ENCODE measurements at places on chromosomes 3 and 15. TPM values are rescaled to one million over a fixed set of nuclear protein-coding genes. Genes with fewer than 3 reads are reported as not detected.
A peak's percentile ranks its signal among the peaks of the same experiment; 100 is the strongest.

Gene THUMPD3
- polyA plus RNA-seq, result 34.2 TPM

Gene GYG1
- polyA plus RNA-seq, result 16.8 TPM

Gene HYAL1
- polyA plus RNA-seq, result 0.49 TPM

Gene GALNT15
- 4.7 TPM for polyA plus RNA-seq

Gene KLHL40
- polyA plus RNA-seq, result not detected

Gene CACNA2D3
- 0.36 TPM for polyA plus RNA-seq

Gene HCLS1
- polyA plus RNA-seq, result 0.29 TPM

Gene LIPH
- polyA plus RNA-seq, result not detected

Gene CDCP1
- polyA plus RNA-seq, result 2.7 TPM

Gene NBEAL2
- 20.3 TPM for polyA plus RNA-seq

Gene SLC24A5
- not detected for polyA plus RNA-seq

DNA sequence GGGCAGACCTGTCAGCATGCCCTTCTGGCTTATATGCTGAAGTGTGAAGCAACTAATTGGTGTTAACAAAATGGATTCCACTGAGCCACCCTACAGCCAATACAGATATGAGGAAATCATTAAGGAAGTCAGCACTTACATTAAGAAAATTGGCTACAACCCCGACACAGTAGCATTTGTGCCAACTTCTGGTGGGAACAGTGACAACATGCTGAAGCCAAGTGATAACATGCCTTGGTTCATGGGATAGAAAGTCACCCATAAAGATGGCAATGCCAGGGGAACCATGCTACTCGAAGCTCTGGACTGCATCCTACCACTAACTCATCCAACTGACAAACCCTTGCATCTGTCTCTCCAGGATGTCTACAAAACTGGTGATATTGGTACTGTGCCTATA is 9.4 kb downstream of the PIK3CB start:
- H3K4me3 ChIP-seq, result no peak overlapping the region
- H3K36me3 ChIP-seq, result no peaks in the 10 kb centered on the region
- H3K27ac ChIP-seq, result no peak overlapping the region
- DNase-seq, result no peak

DNA sequence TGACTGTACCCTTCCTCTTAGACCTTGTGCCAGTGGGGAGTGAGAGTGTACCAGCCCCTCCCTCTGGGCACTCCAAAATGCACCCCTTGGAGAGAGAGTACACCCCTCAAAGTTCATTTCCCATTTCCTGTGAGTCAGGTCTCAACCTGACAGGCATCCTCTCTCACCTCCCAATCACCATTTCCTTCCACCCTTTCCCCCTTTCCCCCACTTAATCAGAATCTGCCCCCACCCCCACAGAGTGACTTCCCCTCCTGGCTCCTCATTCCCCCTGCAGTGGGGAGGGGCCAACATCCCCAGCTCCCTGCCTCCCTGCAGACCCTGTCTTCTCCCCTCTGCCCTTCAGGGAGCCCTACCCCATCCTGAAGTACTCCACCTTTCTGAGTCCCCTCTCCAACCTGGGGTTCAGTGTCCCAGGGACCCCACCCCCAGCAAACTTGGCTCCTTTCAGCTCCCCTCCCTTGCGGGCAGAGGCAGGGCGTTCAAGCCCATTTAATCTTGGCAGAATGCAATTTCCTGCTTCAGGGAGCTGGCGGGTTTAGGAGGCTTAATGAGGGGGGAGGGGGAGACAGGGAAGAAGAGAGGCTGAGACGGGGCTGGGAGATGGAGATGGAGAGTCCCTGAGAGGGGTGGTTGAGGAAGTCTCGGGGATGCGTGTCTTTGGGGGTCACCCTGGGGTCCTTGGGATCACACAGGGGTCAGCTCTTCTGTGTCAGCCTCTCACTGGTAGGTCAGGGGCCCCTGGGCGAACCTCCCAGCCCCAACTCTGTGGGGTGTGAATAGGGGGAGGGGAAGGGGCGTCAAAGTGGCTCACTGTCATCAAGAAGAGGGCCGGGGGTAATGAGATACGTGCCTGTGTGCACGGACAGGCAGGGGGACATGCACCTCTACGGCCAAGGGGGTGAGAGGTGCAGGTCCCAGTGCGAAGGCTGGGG is 16.6 kb upstream of the SEMA3F start:
- no peak overlapping the region for H3K27ac ChIP-seq
- DNase-seq, result peak; percentile 51
- H3K36me3 ChIP-seq, result no peaks in the 10 kb centered on the region
- H3K4me3 ChIP-seq, result no peak overlapping the region

GRCh38 chr15:92531406-92531805 is 124.2 kb downstream of the FAM174B start:
- H3K4me3 ChIP-seq, result no peak overlapping the region
- DNase-seq, result no peak
- H3K4me1 ChIP-seq, result no peaks in the 10 kb centered on the region
- H3K36me3 ChIP-seq, result no peaks in the 10 kb centered on the region
- H3K27ac ChIP-seq, result no peak overlapping the region
- H3K27me3 ChIP-seq, result no peaks in the 10 kb centered on the region

- H3K36me3 ChIP-seq, result no peaks in the 10 kb centered on the region
- no peak overlapping the region for H3K27ac ChIP-seq
- no peak overlapping the region for H3K4me3 ChIP-seq
- H3K27me3 ChIP-seq, result no peaks in the 10 kb centered on the region
- no peaks in the 10 kb centered on the region for H3K4me1 ChIP-seq
These were observed 242.5 kb downstream of the IGSF11 start for GRCh38 chr3:118792191-118792590.

GRCh38 chr3:33437556-33438283 is 2.5 kb downstream of the UBP1 start:
- no peak for DNase-seq
- H3K4me1 ChIP-seq, result peaks cover 16% of the 10 kb centered on the region
- no peaks in the 10 kb centered on the region for H3K36me3 ChIP-seq
- no peaks in the 10 kb centered on the region for H3K27me3 ChIP-seq
- H3K4me3 ChIP-seq, result peak overlapping the region; percentile 78

- H3K4me1 ChIP-seq, result no peaks in the 10 kb centered on the region
- no peak for DNase-seq
- H3K36me3 ChIP-seq, result no peaks in the 10 kb centered on the region
- H3K4me3 ChIP-seq, result no peak overlapping the region
- no peaks in the 10 kb centered on the region for H3K27me3 ChIP-seq
- no peak overlapping the region for H3K27ac ChIP-seq
These were observed 17.0 kb downstream of the HRG start for GRCh38 chr3:186682812-186683211.

- no peak for DNase-seq
- H3K27ac ChIP-seq, result no peak overlapping the region
- H3K4me1 ChIP-seq, result peaks cover 5% of the 10 kb centered on the region
- no peaks in the 10 kb centered on the region for H3K27me3 ChIP-seq
- H3K4me3 ChIP-seq, result no peak overlapping the region
- no peaks in the 10 kb centered on the region for H3K36me3 ChIP-seq
These were observed 4.1 kb upstream of the KLF13 start for GRCh38 chr15:31322504-31322903.

GRCh38 chr3:48661501-48662144 is 1.1 kb downstream of the CELSR3 start:
- H3K4me1 ChIP-seq, result peaks cover 23% of the 10 kb centered on the region
- DNase-seq, result no peak
- H3K36me3 ChIP-seq, result peaks cover 15% of the 10 kb centered on the region
- H3K4me3 ChIP-seq, result peak overlapping the region; percentile 77

DNA sequence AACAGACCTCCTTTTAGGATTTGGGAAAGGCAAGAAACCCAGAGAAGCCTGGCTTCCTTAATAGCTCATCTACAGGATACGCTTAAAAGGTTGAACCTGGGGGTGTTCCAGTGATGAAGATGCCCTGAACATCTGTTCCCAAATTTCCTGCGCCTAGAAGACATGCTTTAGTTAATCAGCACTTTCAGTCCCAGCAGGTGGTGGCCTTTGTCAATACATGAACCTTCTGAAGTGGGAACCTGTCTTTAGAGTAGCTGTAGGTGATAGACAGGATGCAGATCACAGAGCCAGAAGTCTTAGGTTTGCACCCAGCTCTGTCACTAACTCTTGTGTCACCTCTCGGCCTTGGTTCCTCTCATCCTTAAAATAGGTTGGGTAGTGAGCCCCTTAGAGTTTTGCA is 149.7 kb upstream of the SYNPR start:
- DNase-seq, result no peak
- no peaks in the 10 kb centered on the region for H3K27me3 ChIP-seq
- H3K27ac ChIP-seq, result no peak overlapping the region
- H3K36me3 ChIP-seq, result no peaks in the 10 kb centered on the region

GRCh38 chr3:156668073-156668763 is 6.2 kb upstream of the TIPARP start:
- H3K4me3 ChIP-seq, result no peak overlapping the region
- H3K4me1 ChIP-seq, result peaks cover 10% of the 10 kb centered on the region
- no peaks in the 10 kb centered on the region for H3K27me3 ChIP-seq

DNA sequence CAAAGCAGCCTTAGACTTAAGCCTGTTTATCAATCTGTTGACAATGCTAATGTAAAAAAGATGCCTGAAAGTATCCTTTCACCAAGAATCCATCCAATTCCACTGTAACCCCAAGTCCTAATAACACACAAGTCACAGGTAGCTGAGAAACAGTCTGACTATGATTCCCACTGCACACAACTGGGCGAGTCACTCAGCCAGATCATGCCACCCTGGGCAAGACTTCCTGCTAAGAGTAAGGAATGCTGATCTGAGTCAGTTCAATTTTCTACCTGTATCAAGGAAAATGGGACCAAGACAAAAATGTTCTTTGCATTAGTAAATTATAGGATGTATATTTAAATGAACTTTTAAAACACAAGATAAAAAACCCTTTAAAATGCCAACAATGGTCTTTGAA is 33.3 kb downstream of the NPTN start:
- H3K27ac ChIP-seq, result peak overlapping the region; percentile 45
- no peaks in the 10 kb centered on the region for H3K27me3 ChIP-seq
- peaks cover 12% of the 10 kb centered on the region for H3K36me3 ChIP-seq
- no peak for DNase-seq
- peaks cover 25% of the 10 kb centered on the region for H3K4me1 ChIP-seq

DNA sequence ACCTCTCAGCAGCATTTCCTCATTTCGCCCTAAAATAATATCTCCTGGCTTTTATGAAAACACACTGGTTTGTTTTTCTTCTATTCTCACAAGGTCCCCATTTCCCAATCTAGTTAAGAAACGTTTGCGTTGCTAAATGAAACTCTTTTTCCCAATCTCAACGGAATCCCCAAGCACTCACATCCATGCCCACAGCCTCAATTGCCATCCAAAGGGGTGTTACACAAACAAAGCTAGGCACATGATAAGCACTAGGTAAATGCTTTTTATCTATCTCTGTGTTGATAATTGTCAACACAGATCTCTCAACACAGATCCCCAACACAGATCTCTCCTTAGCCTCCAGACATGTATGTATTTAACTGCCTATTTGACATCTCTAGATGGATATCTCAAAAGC is 35.2 kb upstream of the TF start:
- H3K27me3 ChIP-seq, result peaks cover 18% of the 10 kb centered on the region
- H3K36me3 ChIP-seq, result no peaks in the 10 kb centered on the region
- no peaks in the 10 kb centered on the region for H3K4me1 ChIP-seq
- no peak for DNase-seq

DNA sequence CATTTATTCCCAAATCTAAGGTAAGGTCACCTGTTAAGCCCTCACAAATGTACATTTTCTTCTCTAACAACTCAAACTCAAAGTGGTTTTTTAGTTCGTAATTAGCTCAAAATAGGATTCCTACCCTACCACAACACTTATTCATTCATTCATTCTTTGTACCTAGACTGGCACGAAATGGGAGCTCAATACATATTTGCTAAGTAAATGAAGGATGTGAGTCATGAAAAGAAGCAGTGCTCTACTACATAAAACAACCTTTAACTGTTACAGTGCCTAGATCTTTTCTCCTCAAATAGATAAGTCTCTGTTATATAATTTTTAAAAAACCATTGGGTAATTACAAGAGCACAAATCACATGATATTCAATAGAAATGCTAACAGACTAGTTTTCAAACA is 13.1 kb downstream of the RSL24D1 start:
- H3K4me1 ChIP-seq, result no peaks in the 10 kb centered on the region
- no peaks in the 10 kb centered on the region for H3K27me3 ChIP-seq
- H3K27ac ChIP-seq, result no peak overlapping the region
- DNase-seq, result no peak
- H3K4me3 ChIP-seq, result no peak overlapping the region

DNA sequence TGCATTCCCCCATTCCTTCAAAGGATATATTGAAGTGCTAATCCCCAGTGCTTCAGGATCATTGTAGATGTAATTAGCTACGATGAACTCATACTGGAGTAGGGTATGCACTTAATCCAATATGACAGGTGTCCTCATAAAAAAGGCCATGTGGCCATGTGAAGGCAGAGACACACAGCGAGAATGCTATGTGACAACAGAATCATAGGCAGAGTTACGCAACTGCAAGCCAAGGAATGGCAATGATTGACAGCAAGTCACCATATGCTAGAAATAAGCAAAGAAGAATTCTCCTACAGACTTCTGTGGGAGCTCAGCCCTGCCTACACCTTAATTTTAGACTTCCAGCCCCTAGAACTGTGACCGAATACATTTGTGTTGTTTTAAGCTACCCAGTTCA is 875.6 kb upstream of the ROBO1 start:
- no peak overlapping the region for H3K27ac ChIP-seq
- no peak overlapping the region for H3K4me3 ChIP-seq
- H3K36me3 ChIP-seq, result no peaks in the 10 kb centered on the region
- no peaks in the 10 kb centered on the region for H3K27me3 ChIP-seq

GRCh38 chr15:59798605-59798917 is 109.4 kb upstream of the BNIP2 start:
- no peak for DNase-seq
- no peaks in the 10 kb centered on the region for H3K36me3 ChIP-seq
- no peak overlapping the region for H3K4me3 ChIP-seq

DNA sequence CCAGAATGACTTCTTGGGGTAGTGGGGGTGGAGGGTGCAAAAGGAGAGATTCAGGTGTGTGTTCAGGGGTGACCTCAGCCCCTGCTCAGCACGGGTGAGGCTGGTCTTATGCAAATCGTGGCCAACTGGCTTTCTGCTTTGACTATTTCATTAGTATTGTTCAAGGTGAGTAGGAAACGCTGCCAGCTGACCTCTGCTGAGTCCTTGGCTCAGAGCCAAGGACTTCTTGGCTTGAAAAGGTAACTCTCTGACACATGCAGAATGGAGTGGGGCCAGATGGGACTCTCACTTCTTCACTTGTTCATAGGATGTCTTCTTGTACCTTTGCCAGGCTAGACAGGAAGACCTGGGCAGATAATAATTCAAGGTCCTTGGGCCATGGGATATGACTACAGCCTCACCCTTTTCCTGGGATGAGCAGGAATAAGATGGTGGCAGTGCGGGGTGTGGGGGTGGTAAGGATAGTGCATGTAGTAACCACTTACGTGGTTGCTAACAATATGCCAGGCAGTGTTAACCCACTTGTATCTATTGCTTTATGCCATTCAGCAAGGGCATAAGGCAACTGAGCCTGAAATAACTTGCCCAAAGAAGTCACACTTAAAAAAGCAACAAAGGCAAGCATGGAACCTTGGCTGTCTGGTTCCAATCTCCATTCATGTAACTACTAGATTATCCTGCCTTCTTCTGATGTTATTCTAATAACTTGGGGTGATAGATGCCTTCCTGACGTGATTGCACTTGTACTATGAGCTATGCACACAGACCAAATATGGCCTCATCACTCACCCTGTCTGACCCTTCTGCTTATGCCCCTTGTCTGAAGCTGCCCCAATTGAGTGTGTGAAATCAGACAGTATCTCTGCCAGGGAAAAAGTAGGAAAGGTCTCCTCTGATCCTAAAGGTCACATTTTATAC is 193.1 kb downstream of the NR1D2 start:
- no peak for DNase-seq
- no peaks in the 10 kb centered on the region for H3K27me3 ChIP-seq
- no peak overlapping the region for H3K4me3 ChIP-seq
- no peaks in the 10 kb centered on the region for H3K36me3 ChIP-seq

Data from SK-N-SH (cell line).